Stimulated activated CD8-positive, alpha-beta memory T cell treated with anti-CD3 and anti-CD28 coated beads, Interleukin-15, amount 100 ng/mL, for 1 hour (primary cell): ENCODE measurements at places on chromosomes 5 and 9.

DNA sequence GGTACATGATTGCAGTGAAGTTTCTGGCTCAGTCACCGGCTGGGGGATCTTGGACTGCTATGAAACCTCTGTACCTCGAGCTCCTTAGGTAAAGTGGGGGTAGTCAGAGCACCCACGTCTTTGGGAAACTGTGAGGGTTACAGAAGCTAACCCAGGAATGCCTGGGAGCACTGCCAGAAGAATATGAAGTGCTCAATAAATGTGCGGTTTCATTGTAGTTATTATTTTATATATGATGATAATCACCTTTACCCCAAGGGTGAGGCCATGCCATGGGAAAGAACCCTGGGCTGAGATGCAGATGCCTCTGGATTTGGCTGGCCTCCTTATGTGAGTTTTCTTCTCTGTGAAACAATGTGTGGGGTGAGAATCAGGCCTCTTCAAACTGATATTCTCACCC lies 3.7 kb downstream of the NPR3 start:
- DNase-seq: no peak

- no peak for DNase-seq
These were observed 128.3 kb downstream of the SLF1 start for GRCh38 chr5:94746731-94747124.

DNA sequence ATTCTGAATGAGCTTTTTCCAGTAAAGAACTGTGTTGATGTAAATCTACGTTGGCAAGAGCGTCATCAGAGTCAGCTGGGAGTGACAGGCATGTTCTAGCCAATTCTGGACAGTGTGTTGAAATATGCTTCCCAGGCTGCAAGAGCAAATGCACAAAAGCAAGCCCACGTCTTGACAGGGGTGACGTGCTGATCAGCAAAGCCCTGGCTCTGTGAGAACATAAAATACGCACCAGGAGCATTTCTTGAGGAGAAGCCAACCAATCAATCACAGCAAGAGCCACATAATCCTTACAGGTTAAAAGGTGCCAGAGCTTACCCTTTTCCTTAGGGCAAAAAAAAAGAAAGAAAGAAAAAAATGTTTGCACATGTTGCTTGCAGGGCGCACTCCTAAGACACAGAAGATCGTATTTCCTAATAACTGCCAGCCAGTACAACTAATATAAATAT lies 148.1 kb downstream of the PDE4D start:
- DNase-seq: no peak

DNA sequence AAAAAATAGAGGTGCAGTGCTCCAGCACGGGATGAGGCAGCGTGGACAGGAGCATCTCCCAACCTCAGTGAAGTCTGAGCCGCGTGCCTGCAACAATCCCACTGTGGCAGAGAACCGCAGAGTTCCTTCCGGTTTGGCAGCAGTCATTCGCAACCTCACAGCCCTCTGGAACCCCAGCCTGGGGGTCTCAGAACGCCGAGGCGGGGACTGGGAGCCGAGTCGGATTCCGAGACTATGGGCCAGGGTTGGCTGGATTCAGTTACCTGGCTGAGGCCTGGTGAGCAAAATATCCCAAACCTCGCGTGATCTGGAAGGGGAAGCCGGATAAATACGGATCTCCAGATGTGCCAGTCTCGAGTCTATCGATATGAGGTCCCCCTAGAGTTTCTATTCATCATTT lies 27.0 kb downstream of the CDKN2A start:
- no peak for DNase-seq

GRCh38 chr9:81245254-81245956 lies 443.9 kb downstream of the TLE1 start:
- DNase-seq: no peak

DNA sequence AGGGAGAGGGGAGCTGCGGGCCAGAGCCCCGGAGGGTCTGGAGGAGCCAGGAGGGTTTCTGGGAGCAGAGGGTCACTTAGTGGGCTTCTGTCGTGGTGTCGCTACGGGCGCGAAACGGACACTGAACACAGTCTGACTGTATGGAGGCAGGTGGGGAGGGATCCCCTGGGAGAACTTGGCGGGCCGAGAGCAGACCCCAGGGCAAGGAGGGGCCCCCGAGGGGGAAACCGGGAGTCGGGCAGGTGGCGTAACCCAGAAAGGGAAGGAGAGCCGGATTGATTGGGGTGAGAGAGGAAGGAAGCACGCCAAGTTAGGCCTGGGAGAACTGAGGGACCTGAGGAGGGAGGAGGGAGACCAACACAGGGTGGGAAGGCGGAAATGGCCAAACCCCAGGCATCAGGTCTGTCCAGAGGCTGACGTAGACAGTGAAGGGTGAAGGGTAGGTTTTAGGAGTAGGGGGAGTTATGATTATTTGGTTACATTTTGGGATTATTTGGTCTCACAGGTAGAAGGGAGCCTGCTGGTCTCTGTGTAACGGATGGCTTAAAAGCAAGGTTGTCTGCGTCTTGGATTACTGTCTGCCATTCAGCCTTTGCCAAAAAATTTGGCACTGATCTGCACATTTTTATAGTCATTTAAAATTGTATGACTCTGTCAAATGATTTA lies 3.3 kb upstream of the MSMP start:
- no peak for DNase-seq

DNA sequence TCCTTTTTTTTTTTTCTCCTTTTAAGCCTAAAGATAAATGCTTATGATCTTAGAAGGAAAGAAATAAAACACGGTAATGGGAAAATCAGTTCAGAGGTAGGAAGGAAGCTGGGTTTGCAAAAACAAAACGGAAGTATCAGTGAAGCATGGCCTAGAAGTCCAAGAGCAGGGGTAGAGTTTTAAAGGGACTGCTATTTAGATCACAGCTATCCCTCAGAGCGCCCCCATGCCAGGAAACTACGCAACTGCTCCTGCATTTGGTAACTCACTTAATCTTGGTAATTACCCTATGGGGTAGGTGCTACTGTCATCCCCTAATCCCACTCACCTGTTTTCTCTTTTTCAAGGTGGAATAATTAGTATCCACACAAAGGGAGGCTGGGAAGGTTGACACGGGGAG lies 16.0 kb downstream of the TLE1 start:
- DNase-seq: no peak

- no peak for DNase-seq
These were observed 196.4 kb downstream of the SEMA6A start for GRCh38 chr5:116378007-116378776.

GRCh38 chr9:117302487-117302886 lies 112.4 kb downstream of the ASTN2 start:
- no peak for DNase-seq

GRCh38 chr9:110669433-110669832 lies 842 bp downstream of the MUSK start:
- no peak for DNase-seq

- DNase-seq: no peak
These were observed 363 bp upstream of the SLC25A48 start for GRCh38 chr5:135833961-135834638.

- no peak for DNase-seq
These were observed 224.7 kb downstream of the FSTL4 start for GRCh38 chr5:133387621-133388020.

DNA sequence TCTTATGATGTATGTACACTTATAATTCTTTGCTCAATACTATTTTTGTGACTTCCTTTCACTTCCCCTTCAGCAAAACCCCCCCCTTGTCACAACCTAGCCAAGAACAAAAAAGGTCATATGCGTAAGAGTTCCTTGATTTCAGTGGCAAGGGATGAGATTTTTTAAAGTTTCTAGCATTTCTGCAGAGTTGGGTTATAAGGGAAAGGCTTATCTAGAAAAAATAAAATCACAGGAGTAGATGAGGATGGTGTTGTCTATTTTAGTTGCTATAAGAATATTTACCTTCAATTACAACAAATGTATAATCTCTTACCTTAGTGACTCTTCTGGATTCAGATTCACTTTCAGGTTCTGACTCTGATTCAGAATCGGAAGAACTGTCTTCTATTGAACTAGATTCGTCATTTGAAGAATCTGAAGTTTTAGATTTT lies 184.6 kb downstream of the AP3B1 start:
- no peak for DNase-seq

- no peak for DNase-seq
These were observed 79.1 kb downstream of the MROH2B start for GRCh38 chr5:40991981-40992559.

GRCh38 chr9:94956731-94957130 lies 230.2 kb downstream of the AOPEP start:
- DNase-seq: no peak

DNA sequence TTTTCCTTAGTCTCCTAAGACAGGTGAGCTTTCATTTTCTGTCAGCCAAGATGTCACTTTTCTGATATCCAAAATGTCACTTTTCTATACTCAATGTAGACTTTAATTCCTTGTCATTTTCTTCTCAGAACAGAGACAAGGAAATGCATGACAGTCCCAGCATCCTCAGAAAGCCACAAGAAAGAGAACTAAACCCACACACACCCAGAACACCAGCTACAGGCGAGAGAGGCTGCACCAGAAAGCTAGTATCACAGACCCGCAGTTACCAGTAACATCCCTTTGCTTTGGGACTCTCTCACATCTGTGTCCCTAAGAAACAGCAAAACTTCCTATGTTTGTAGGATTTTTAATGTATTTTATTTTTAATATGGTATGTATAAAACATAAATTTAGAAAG lies 17.1 kb downstream of the TRMO start:
- DNase-seq: no peak

DNA sequence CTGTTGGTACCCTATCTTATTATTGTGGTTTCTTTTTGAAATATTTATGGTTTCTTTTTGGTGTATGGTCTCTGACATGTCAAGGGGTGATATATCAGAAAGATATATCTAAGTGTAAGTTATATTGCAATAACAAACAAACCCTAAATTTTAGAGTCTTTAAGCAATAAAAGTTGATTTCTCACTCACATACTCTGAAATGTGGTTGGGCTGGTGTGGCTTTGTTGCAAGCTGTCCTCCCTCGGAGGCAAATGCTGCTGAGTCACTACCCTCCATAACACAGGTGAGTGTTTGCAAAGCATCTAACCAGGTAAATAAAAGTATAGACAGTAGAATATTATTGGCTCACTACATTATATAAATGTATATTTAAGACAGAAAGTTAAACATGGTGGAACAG lies 253.2 kb downstream of the CDH18 start:
- no peak for DNase-seq

DNA sequence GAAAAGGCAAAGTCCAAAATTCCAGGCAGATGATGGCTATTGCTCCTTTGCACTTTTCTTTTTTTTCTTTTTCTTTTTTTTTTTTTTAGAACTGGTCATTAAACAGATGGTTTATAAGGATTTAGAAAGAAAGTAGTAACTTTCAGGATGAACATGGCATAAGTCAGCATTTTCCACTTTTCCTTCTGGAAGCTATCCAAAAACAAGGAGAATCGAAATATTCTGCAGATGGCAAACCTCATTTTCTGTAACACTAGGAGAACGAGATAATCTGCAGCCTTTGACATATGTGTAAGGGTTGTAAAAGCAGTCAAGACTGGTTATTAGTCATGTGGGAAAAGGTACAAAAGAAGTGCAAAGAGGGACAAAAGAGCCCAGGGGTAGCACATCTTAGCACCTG lies 69.1 kb upstream of the PUM3 start:
- no peak for DNase-seq

DNA sequence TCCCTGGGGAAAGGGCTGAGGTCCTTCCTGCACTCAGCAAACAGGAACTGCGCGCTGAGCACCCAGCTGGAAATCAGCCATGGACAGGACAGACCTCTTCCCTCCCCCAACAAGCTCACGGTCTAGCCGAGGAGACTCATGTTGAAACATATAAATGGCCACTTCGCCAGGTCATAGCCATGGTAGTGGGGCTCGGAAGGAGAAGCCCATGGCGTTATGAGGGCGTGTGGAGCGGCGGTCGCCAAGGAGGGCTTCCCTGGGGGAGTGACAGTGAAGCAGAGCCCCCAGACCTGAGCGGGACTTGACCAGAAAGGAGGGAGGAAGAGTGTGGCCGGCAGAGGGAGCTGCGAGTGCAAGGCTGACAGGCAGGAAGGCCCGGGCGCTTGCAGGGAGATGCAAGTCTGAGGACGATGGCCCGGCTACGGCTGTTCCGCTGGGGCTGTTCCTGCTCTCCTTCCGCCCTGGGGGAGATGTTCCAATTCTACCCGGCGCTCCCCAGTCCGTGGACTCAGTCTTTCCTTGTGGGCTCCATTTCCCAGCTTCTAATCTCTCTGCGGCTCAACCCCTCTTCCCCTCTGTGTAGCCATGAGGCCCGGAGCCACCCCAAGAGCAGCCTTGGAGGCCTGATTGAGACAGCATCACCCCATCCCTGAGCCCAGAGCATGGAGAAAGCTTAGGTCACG lies 43.9 kb upstream of the PRRC2B start:
- DNase-seq: peak; percentile 77

DNA sequence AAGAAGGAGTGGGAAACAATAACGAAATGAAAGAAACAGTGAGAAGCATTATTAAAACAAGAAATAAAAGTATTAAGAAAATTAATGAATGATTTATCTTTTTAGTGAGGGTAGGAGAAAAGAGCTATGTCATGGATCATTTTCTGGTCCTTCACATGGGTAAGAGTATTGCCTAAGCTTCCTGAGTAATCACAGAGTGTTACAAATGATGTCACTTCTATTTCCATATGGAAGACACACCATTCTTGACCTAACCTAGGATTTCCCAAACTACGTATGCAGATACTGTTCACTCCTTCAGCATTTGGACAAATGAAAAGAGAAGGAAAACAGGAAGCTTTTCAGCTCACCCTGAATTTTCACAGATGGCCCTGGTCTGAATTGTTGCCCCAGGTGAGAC lies 3.3 kb upstream of the TSLP start:
- no peak for DNase-seq

GRCh38 chr5:179509239-179509638 lies 41.1 kb upstream of the RUFY1 start:
- DNase-seq: no peak

- no peak for DNase-seq
These were observed 57.1 kb downstream of the KCNIP1 start for GRCh38 chr5:170560938-170561337.

GRCh38 chr5:146345578-146346366 lies 7.1 kb downstream of the POU4F3 start:
- no peak for DNase-seq

GRCh38 chr5:39498278-39498952 lies 73.6 kb upstream of the DAB2 start:
- DNase-seq: no peak

GRCh38 chr9:127608104-127608966 lies 3.7 kb upstream of the STXBP1 start:
- peak; percentile 43 for DNase-seq

- DNase-seq: no peak
These were observed 54.7 kb upstream of the SIMC1 start for GRCh38 chr5:176183321-176184074.

DNA sequence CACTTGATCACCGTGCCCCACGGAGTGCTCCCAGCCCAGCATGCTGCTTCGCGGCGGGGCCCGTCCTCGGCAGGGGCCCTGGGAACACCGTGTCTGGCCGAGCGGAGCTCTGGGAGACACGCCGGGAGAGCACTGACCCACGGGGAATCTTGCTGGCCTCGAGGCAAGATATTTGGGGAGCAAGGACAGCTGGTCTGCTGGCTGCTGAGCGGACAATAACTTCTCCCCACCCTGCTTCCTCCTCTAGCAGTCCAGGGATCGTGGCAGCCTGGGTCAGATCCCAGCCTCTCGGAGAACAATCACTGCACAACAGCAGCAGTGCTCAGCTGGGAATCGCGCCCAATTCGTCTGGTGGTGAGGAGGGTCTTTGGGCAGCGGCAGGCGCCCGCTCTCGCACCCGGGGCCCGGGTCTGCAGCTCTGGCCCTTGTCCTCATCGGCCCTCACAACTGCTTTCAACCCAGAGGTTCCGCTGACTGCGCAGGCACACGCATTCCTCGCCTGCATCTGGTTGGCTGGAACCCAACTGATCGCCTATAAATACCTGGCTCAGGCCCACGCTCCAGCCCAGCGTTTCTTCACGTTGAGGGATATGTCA lies 43.4 kb downstream of the DBH start:
- no peak for DNase-seq

- no peak for DNase-seq
These were observed 820.8 kb upstream of the EDIL3 start for GRCh38 chr5:85205430-85205829.
